NCI-H1694 (cell line): ENCODE measurements at places on chromosomes 16 and 17.

GRCh38 chr16:5851393-5851982, 753.9 kb upstream of the EEF2KMT start:
- DNase-seq: no peak

DNA sequence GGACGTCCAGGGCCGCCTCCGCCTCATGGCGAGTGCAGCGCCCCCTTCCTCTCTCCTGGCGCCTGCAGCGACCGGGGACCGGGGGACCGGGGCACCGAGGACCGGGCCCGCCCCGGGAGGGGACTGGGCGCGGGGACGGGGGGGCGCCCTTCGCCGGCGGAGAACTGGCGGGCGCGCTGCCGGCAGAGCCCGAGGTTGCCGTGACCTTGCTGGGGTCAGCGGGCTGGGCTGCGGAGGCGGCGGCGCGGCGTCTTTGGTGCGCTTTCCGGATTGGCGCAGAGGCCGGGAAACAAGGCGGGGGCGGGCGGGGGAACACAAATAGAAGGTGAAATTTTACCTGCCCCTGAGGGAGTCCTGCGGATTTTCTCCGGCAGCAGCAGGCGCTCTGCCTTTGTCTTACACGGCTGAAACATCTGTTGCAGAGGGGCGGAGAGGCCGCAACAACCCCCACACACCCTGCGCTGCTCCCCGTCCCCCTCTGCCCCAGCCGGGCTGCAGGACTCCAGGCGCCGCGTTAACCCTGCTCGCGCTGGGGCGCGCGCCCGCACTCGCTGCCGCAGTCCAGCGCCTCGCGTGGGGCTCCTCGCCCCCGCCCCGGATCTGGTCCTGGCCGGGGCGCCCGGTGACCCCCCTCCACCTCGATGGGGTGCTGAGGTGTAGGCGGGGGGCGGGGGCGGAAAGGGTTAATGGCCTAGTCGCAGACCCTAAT, 53.5 kb downstream of the SREBF1 start:
- peak; percentile 46 for DNase-seq

DNA sequence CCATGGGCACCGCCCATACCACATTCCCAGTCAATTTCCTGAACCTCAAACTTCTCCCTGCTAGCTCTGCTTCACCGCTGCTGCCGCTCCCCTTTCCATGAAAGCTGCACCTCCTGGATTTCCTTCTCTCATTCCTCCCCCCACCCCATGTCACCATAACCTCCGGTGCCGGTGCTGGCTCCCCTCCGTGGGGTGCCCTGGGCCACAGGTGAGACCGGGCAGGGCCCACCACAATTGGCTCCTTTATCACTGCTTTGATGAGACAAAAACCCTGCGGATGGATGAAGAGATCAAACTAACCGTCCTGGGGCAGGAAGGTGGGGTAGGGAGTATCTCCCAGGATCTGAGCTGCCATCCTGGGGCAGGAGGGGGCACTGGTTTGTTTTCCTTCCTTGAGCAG, 111.3 kb upstream of the LHX1 start:
- DNase-seq: no peak

DNA sequence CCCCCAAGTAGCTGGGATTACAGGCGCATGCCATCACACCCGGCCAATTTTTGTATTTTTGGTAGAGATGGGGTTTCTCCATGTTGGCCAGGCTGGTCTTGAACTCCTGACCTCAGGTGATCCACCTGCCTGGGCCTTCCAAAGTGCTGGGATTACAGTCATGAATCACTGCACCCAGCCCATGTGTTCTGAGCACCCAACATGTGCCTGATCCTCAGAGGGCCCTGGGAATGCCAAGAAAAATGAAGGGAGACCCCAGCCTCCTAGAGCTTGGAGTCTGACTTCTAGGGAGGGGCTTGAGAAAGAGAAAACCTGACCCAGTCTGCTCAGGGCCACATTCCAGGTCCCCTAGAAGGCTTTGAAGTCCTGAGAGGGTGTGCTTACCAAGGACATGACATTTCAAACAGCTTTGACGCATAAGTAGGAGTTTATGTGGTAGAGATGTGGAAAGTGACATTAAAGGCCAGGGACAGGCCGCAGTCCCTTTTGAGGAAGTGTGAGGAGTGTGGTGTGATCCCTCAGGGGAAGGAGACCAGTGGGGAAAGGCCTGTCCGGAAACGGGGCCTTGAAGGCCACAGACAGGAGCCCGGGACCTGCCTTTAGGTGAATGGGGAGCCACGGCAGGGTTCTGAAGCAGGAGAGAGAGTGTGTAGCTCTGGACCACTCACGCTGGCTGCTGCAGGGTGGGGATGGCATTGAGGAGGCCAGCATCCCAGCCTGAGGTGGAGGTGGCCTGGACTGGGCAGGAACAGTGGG, 1.1 kb upstream of the CCL22 start:
- DNase-seq: no peak

- DNase-seq: no peak
These were observed 6.0 kb downstream of the COA3 start for GRCh38 chr17:42792545-42792944.

GRCh38 chr16:85461022-85461813, 151.9 kb upstream of the GSE1 start:
- peak; percentile 93 for DNase-seq

DNA sequence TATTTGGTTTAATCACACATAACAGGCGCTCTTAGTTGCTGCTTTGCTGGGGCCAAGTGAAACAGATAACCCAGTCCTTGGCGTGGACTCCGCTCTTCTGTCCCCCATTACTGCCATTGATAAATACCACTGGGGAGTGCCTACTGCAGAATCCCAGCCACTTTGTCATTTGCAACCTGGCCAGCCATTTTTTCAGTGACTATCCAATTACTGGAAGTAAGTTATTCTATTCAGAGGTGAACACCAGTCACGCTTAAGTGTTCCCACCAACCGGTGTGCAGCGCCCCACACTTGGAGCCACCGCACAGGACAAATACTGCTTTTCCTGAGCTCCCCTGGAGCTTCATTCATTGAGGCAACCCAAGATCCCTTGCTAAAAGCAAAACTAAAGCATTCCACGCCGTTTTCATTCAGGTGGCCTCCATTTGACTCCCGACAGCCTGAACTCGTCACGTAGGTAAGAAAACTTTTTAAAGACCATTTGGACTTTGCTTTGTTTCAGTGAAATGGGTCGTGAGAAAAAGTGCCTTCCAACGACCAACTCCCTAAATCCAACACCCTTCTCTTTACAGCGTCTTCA, 1.8 kb downstream of the USP7 start:
- no peak for DNase-seq

- no peak for DNase-seq
These were observed 480 bp downstream of the TSR3 start for GRCh38 chr16:1351215-1351581.

GRCh38 chr17:4433515-4434031, at the start of gene SPNS3:
Gene SPNS3, plus strand, starts transcription at chr17:4433940. Its CDS starts 28 bp downstream, at chr17:4433968.
- DNase-seq: no peak

DNA sequence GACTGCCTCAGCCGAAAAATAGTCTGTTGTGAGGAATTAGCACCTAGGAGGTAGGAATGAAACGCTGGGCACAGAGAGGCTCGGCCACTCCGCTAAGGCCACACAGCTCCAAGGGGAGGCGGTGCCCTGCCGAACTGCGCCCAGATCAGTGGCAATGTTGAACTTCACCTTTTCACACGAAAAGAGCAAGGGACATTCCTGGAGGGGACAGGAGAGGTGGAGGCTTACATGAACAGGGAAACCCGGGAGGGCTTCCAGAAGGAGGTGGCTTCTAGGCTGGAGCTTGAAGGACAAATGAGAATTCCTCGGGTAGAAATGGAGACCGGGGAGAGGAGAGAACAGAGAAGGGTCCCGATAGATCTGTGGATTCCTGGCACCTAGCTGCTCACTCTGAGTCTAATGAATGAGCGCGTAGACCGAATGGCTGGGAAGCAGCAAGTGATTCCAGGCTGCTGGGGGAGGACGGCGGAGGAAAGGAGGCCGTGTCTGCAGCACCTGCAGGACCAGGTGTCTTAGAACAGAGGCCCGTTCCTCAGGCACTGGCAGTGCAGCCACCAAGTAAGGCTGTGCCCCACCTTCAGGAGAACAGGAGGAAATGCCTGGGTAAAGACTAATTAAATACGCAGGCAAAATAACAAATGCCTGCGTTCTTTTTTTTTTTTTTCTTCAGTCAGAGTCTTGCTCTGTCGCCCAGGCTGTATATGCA, 722 bp upstream of the SLC38A10 start:
- no peak for DNase-seq

DNA sequence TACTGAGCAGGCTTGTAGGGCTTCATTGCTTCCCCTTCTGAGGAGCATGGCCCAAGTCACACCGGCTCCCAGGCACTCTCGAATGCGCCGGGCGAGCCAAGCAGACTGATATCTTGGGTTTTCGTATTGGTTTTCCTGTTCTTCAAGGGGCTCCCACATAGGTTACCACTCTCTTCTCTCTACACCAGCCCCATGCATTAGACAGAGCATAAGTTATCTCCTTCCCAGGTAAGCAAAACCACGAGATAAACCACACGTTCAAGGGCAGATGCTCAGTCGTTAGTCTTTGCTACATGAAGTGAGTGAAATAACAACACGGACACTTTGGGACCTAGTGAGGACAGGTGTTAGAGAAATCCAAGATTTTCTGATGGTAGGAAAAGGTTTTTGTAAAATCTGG, 211.2 kb downstream of the ABCC12 start:
- no peak for DNase-seq

DNA sequence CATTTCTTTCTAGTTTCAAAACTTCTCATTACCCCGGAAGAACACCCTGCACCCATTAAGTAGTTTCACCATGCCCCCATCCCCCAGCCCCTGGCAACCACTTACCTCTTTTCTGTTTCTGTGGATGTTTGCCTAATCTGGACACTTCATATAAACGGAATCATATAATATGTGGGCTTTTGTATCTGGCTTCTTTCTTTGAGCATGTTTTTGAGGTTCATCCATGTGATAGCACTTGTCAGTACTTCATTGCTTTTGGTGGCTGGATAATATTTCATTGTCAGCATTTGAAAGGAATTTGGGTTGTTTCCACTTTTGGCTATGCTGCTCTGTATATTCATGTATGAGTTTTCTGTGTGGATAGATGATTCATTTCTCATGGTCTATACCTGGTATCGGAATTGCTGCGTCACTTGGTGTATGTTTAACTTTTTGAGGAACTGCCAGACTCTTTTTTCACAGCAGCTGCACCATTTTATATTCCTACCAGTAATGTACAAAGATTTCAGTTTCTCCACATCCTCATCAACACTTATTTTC, 30.0 kb upstream of the SLC5A10 start:
- DNase-seq: no peak

DNA sequence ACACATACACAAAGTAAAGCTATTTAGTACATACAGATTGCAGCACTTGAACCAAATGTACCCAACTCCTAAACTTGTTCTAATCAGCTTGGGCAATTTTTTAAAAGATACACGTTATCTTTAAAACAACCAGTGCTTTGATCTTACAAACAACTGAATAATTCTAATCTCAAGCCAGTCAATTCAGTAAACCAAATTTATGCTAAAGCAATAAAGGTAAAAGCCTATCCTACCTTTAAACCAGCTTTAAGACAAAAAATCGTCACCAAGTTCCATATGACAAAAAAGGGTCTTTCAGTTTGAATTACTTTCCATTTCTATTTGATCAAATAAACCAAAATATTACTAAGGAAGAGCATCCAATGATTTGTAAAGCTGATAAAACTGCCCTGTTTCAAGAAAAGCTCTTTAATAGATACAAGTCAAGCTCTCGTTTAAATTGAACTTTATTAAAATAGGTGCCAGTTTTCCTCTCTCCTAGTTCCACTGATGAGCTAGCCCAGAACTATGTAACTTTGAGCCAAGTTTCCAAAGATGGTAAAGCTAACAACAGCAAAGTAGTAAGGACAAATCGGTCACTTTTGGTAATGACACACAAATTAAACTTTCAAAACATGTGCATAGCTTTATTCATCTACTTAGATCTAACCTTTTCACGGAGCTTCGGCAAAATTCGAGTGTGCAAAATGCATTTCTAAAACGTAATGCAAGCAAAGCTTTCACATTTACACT, 10.2 kb downstream of the CRYBA1 start:
- no peak for DNase-seq

GRCh38 chr16:9098377-9099090, 7.1 kb downstream of the HAPSTR1 start:
- no peak for DNase-seq

DNA sequence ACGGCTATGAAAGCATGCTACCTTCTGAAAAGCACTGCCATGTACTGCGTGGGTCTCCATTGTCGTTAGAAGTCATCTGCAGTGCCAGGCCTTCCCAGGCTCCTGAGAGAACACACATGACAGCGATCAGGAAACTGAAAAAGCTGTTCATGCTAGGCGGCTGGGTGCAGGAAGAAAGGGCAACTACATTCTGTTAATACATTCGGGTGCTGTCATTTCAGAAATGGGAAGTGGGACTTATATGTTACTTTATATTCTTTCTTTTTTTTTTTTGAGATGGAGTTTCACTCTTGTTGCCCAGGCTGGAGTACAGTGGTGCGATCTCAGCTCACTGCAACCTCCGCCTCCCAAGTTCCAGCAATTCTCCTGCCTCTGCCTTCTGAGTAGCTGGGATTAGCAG, 19.9 kb downstream of the CFAP20 start:
- no peak for DNase-seq

- no peak for DNase-seq
These were observed 47.2 kb downstream of the GPR139 start for GRCh38 chr16:20026361-20027072.

- no peak for DNase-seq
These were observed 14.1 kb upstream of the SLC16A5 start for GRCh38 chr17:75073618-75074047.

- DNase-seq: no peak
These were observed 58.3 kb downstream of the SIAH1 start for GRCh38 chr16:48326915-48327314.

DNA sequence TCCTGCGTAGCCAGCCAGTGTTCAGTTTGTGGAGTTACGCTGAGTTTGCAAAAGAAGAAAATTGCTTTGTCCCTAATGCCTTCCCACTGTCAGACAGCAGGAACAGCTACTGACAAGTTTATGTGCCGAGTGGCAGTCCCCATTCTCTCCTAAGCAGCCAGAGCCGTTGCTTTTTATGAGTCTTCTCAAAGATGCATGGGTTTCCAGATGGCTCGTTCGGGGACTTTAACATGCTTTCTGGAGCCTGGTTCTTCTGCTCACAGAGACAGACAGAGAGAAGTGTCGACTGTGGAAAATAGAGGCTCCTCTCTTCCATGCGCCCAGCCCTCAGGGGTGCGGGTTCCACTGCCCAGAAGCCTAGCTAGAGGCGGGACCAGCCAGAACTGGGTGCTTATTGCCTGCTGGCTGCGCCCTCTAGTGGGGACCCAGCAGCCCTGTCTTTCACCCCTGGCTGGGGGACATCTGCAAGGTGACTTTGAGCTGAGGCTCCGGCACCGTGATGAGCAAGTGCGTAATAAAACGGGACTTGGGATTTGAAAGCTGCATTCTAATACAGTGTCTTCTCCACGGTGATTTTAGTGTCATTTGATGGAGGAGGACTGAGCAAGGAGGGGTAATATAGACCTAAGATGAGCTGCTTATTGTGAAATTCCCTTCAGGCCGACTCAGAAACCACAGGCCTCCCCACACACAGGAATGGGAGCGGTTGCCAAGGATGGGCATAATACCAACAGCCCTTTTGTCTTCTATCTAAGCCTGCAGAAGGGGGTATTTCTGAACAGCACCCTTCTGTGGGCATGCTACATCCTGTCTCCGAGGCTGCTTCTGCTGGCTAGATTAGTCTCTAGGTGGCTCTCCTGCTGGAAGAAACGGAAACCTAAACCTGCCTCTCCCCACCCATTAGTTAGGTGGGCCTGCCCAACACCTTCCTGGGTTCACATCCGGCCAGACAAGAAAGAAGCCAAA, 73.1 kb downstream of the CCDC182 start:
- DNase-seq: peak; percentile 88

- DNase-seq: no peak
These were observed 32.5 kb upstream of the CDH11 start for GRCh38 chr16:65154321-65154720.

GRCh38 chr17:38636054-38636453, 30.3 kb upstream of the SRCIN1 start:
- DNase-seq: no peak
